ENCODE measurements at places on chromosomes 13 and 19.

DNA sequence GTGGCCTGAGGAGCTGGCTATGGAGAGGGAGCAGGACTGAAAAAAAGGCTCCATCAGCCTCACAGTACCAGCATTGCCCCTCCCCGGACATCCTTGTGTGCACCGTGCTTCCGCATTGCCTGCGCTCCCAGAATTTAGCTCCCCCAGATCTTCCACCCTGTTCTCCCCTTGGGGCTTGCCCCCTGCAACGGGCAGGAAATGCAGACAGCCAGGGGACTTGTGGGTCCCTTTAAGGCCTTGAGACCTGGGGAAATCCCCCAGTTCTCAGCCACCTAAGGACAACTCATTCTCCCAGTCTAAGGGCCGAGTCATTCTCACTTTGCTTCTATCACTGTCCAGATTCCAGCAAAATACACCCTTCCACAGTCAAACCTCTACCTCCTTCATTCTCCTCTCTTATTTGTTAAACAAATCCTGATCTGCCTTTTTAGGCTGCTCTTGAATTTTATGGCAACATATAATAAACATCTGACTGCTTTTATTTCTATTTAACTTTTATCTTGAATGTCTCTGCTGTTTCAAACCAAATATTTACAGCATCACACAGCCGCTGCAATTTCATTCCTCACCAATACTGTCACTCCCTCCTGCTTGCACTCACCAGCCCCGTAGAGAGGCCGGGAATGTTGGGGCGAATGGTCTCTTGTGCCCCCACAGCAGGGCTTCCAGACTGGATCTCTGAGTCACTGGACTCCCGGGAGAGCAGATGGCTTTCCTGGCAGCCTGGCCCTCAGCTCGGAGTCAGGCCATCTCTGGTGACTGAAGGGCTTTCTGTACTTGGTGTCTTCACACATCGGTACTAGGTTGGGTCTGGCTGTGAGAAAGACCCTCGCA, 221.9 kb downstream of the TSHZ3 start:
- DNase-seq = no peak

DNA sequence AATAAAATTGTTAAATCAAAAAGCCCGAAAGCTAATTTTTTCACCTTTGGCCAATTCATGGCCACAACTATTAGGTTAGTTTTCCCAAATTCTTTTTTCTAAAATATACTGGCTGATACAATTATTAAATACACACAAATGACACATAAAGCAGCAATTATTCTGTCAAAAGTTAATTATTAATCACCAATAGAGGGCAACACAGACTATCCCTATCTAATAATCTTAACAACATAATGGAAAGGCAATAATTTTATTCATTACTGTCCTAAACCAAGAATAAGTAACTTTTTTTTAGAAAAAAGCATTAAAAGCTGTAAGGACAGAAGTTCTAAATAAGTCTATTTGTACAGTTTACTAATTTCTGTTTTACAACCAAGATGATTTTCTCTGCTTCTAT, 51.7 kb downstream of the KATNAL1 start:
- DNase-seq = no peak

DNA sequence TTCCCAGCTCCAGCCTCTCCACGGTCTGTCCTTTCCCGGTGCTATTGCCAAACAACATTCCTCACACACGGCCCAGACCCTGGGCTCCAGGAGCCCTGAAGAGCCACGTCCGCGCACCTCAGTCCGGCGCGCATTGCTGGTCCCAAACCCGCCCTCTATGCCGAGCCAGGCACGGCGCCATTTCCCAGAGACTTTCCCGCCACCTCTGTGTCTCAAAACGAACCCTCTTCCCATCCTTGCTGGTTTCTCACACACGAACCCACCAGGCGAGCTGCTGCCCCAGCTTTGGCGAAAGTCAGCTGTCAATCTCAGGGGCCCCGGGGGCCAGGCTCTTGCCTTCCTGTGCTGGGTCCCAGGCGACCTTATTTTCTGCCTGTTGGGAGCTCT, 28.0 kb upstream of the F7 start:
- DNase-seq = no peak

- DNase-seq = no peak
Observed at GRCh38 chr19:17227798-17228367, 1.9 kb downstream of the OCEL1 start.

- no peak for DNase-seq
Observed at GRCh38 chr13:107035778-107036177, 467.8 kb upstream of the ARGLU1 start.

DNA sequence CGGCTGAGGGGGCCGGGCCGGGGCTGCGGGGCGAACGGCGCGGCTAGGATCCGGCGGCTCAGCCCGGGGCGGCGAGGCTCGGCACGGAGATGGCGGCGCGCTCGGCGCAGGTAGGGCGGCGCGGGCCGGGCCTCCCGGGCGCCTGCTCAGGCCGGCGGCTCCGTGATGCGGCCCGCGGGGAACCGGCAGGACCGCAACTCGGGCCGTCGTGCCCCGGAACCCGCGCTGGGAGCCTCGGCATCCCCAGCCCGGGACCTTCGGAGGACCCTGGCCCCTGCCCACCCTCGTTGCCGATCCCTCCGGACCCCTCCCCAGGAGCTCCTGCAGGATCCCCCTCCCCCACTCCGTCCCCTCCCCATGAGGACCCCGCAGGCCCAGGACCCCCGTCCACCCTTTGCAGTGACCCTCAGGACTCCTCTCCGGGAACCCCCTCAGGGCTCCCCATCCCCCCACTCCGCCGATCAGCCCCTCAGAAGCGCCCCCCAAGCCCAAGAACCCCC, 304 bp downstream of the EVI5L start:
- no peak for DNase-seq

DNA sequence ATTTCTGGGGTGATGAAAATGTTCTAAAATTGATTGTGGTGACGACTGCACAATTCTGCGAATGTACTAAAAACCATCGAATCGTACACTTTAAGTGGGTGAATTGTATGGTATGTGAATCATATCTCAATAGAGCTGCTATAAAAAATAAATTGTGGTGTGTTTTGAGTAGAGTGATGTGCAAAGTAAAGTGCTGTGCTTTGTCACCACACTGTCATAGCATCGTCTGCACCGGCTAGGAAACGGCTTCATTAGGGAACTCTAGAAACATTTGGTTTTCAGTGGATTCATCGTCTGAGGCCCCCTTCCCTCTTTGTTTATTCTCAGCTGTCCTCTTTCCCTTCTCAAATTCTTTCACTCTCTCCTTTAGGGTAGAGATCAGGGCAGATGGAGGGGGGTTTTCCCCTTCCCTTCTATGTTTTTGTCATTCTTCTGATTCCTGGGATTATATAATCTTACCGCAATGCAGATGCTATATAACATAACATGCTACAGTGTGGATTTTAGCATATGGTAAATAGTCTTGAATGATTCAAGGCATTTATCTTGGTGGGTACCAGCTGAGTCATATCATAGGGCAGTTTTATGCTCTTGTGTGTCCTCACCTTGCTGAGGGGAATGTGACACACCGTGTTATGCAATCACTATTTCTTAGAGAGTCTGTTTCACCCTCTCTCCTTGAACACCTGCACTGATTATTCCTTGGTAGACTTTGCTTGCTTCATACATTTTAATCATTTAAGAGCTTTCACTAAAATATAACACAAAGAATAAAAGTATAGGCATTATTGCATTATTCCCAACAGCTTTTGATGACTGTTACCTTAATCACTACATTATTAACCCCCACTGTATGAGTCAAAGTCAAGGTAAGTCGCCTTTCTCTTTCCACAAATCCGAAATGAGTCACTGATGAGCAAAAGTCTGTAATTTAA, 239.4 kb downstream of the DCLK1 start:
- no peak for DNase-seq

- DNase-seq = no peak
Observed at GRCh38 chr13:76764429-76764828, 121.8 kb downstream of the KCTD12 start.

DNA sequence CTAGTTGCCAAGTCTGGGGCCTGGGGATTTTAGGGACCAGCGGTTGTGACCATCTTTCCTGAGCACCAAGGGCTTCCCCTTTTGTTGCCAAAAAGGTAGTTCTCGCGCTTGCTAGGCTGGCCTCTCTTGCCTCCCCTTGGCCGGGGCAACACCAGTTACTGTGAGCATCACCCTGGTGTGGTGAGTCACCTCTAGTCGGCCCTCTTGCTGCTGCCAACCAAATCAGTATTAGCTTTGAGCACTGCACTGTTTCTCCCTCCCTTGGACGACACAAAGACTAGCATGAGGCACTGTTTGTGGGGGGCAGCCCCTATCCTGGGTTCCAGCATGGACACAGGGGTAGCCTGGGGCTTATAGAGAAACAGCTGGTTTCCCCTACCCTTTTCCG, 6.9 kb downstream of the SYDE1 start:
- DNase-seq = no peak

DNA sequence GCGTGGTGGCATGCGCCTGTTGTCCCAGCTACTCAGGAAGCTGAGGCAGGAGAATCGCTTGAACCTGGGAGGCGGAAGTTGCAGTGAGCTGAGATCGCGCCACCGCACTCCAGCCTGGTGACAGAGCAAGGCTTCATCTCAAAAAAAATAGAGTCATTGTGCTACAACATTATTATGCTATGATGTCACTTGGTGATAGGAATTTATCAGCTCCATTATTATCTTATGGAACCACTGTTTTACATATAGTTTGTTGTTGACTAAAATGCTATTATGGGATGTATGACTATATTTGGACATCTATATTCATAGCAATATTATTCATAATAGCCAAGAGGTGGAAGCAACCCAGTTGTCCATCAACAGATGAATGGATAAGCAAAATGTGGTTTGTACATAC, 26.4 kb upstream of the SLC7A1 start:
- DNase-seq = no peak

DNA sequence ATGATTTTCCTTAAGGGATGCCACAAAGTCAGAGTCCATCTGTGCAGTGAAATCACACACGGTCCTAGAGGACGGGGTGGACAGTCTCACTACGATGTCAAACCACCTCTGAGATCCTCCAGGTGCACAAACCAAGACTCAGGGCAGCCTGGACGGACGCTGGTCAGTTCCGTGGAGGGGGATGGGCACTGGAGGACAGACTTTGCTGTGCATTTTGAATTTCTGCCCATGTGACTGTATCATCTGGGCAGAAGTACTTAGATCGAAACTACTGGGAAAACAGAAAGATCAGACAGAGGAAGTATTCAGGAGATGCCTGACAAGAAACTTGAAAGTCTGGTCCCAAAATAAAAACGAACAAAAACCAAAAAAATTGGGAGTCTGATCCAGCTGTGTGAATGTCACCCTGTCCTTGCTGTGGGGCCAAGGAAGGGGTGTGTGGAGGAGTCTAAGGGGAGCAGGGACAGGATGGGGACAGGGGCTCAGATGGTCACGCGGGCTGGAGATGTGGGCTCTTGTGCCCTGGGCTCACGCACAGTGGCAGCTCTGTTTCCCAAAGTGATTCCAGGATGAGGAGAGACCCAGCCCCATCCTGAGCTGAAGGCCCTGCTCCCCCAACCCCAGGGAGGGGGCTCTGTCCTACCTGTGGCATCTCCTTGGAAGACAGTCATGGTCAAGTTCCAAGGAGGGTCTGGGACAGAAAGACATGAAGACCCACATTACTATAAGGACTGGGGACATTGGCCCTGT, 1.5 kb downstream of the SIGLEC8 start:
- no peak for DNase-seq

DNA sequence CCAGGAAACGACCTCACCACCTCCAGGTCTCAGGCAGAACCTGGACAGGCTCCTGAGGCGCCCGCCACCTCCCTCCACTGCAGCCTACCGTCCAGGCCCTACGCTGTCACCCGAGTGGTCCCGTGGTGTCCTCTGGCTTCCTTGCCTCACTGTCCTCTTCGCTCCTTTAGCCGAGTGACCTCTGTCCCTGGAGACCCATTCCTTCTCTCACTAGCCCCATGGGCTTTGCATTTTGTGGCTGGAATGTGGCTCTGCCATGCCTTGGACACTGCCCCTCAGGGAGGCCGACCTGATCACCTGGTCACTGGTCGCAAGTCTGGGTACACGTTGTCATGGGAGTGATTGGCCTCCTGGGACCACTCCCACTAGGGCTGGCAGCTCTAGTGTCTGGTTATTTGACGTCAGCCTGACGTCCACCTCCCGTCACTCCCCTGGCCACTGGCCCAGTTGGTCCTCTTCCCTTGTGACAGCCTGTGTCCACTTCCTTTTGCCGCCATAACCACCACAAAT, 17.9 kb downstream of the SLC25A42 start:
- DNase-seq = no peak

DNA sequence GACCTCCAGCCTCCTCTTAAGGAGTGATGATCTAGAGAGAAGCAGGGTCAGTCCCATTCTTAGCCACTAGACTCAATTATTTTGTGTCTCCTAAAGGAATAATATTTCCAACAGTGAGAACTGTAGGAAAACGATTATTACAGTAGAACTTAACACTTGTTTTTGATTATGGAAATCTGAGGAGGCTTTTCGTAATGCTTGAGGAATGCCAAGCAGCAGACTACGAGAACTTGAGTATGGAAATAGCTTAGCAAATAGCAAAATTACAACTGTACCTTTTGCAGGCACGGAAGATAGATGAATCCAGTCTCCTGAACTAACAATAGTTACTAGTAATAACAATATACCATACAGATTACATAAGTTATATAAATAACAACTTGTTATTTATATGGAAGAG, 12.2 kb downstream of the BRD4 start:
- DNase-seq = no peak

DNA sequence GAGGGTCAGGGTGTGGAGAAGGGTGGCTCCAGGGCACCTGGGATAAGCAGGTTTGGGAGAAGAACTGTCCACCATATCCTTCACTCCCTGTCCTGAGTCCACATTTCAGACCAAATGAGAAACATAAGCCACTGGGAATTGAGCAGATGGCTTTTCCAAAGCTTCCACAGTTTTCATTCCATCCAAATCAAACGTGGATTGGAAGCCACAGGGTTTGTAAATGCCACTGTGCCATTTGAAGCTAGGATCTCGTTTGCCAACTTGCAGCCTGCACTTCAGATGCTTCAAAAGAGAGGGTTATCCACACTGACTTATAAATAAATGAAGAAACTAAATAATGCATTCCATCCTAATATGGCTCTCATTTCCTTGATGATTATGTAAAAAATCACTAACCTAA, 81.5 kb downstream of the UQCRFS1 start:
- DNase-seq = no peak

- DNase-seq = no peak
Observed at GRCh38 chr19:8321986-8322637, 816 bp downstream of the RPS28 start.

DNA sequence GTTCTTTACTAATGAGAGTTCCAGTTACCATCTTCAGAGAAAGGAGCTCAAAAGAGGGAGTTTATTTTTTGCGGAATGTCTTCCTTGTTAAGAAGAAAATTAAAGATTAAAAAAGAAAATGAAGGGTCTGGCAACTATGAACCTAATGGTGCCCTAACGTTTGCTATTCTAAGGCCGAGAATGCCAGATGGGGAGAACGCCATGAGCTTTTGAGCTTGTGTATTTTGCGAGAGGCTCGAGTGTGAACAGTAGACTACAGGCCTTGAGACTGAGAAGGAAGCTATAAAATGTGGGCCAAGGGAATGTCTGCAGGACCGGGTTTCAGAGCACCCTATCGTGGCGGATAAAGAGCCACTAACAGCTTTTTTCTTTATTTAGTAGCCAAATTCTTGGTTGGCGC, 6.7 kb downstream of the FGF14 start:
- DNase-seq = no peak

GRCh38 chr13:23771956-23772355, 117.2 kb downstream of the MIPEP start:
- no peak for DNase-seq

Data from stimulated activated CD8-positive, alpha-beta memory T cell treated with anti-CD3 and anti-CD28 coated beads, Interleukin-7, amount 100 ng/mL, for 48 hours (primary cell).